Activated CD4-positive, alpha-beta T cell treated with anti-CD3 and anti-CD28 coated beads for 36 hours (primary cell): ENCODE measurements at places on chromosomes 6 and 20.

GRCh38 chr6:144653885-144654505 lies 368.9 kb downstream of the UTRN start:
- no peak for DNase-seq

DNA sequence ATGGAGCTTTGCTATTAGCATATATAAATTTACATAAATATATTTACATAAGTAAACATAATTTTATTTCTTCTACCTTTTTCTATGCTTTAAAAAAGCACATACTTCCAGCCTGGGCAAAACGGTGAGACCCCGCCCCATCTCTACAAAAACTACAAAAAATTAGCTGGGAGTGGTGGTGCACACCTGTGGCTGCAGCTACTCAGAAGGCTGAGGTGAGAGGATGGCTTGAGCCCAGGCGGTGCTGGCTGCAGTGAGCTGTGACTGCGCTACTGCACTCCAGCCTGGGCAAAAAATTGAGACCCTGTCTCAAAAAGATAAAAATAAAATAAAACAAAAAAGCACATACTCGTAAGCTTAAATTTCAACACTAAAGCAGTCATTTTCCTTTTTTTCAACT lies 30.3 kb downstream of the ELOVL5 start:
- DNase-seq: no peak

DNA sequence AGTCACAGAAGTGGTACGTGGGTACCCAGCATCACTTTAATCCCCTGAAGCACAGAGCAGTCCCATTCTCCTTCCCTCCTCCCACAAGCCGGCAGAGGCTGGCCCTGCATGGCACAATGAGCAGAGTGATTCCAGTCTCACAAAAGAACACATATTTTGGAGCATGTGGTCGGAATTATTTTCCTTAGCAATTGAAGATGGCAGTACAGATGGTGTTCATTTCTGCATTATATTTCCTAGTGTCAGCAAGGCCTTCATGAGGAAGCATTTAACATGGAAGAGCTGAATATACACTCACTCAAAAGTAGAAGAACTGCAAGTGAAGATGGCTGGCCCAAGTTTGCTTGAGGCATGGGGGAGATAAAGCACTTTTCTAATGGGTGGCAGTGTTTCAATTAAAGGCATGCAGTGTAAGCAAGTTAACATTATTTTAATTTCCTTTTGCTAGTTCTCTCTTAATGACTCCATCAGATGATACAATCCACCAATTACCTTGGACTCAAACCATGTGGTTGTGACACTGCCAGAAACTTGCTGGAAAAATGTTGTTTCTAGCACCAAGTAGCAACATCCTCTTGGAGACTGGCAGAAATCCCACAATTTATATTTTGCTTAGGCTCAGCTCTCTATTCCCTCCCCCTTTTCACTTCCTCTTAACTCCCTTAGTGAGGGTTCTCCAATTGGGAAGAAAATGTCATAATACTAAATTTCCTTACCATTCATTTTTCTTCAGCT lies 74.4 kb downstream of the ARHGAP18 start:
- DNase-seq: no peak

DNA sequence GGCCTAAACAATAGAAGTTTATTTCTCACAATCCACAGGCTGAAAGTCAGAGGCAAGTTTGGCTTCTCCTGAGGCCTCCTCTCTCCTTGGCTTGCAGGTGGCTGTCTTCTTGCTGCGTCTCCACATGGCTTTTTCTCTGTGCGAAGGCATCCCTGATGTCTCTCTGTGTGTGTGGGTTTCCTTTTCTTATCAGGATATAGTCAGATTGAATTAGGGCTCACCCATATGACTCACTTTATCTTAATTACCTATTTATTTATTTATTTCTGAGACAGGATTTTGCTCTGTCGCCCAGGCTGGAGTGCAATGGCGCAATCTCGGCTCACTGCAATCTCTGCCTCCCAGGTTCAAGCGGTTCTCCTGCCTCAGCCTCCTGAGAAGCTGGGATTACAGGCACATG lies 30.7 kb downstream of the LINC00237 start:
- no peak for DNase-seq

- DNase-seq: no peak
These were observed 44.8 kb downstream of the POPDC3 start for GRCh38 chr6:105135056-105135455.

DNA sequence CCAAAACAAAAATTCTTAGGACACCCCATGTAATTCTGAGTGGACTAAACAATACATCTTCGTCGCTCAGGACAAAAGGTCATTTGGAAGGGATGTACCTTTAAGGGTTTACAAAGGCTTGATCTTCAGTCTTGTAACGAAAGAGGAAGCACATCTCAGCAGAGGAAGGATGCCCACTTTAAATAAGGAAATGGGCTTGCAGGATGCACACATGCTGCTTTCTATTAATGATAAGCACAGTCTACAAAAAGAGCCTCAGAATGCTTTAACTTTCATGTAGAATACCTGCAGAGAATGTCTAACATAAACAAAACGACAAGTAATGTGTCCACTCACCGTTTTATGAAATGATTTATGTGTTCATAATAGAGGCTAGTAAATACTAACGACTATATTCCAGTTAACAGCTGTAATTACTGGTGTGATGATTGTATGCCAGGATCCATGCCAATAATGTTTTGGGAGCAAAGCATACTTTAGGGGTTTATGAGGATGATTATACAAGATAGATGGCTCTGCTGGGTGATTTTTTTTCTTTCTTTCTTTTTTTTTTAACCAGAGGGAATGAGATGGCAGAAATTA lies 216.9 kb downstream of the GMDS start:
- no peak for DNase-seq

- DNase-seq: no peak
These were observed 75.8 kb upstream of the MRPS10 start for GRCh38 chr6:42293386-42293977.

DNA sequence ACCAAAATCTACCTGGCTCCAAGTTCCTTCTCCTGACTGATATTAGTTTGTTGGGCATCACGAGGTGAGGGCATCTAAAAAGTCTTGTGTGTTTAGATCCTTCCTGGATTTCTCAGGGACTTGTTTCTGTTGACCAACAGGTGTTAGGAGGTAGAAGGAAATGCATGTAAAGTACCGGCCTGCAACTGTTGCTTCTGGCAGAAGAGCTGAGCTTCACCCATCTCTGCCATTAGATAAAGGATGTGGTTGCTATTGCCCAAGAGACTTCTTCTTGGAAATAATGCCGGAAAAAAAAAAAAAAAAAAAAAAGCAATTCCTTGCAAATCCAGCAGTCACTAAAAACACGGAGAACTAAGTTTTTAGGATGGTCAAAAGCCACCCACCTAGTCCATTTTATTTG lies 303.1 kb downstream of the CDH26 start:
- DNase-seq: no peak

DNA sequence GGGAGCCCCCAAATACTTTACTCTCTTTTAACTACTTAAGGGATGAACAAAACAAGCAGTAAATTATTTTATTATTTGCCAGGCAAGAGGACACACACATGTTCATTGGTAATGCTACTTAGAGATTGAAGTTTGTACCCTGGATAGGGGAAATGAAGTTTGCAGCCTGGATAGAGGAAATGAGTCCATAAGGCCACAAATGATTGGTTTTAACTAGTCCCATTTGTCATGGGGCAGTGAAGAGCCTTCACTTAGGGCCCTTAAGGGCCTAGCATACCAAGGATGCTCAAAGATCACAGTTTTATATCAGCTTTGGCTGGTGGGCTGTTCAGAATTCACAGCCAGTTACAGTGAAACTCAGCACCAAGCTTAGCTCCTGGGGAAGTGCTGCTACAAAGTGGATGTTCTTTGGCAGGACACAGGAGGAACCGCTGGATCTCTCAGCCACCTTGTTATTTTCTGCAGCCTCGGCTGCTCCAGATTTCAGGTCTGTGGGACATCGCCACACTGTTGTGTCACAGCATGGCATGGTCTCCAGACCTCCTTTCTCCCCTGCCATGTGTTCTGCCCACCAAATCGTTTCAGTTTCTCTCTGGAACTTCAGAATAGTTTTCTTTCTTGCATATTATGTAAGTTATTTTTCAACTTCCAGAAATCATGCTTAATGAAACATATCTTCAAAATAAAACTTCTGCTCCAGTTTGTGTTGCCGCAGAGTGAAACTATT lies 41.8 kb downstream of the NCOA7 start:
- DNase-seq: no peak

GRCh38 chr20:47088335-47088734 lies 193.7 kb downstream of the EYA2 start:
- DNase-seq: no peak

DNA sequence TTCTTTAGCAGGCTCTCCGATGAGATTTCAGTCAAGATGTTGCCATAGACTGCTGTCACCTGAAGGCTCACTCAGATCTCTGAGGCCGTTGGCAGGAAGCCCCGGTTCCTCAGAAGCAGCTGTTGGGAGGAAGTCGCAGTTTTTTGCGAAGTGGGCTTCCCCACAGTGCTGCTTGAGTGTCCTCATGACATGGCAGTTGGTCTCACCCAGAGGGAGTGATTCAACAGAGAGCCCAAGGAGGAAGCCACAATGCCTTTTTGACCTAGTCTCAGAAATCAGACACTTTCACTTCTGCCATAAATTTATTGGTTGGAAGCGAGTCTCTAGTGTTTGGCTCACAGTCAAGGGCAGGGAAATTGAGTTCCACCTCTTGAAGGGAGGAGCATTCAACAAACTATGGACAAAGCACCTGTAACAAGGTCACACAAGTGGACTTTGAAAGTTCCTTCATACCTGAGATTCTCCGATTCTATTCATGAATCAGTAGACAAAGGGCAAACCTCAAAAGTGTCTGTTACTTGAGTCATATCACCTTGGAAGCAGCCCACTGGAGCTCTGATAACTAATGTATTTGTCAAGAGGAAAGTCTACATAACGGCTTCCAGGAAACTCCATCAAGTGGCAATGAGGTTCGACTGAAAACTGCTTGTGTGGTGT lies 208.3 kb downstream of the TASP1 start:
- peak; percentile 57 for DNase-seq

DNA sequence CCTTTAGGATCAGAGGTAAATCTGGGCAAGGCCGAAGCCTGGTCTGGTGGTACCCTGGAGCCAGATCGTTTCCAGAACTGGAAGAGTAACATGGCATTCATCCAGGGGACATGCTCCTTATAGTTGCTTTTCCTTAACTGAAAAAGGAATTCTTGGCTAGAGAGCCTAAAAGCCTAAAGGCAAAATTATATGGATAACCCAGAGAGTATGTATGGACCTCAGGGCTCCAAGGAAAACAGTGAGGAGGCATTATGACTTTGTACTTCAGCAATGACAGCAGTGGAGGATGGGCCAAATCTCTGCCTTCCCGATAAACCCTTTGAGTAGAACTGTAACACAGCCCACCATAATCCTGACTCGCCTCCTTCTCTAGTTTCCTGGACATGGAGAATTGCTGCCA lies 29.3 kb downstream of the ARHGAP18 start:
- DNase-seq: no peak

GRCh38 chr20:51888291-51888690 lies 86.0 kb upstream of the SALL4 start:
- no peak for DNase-seq

DNA sequence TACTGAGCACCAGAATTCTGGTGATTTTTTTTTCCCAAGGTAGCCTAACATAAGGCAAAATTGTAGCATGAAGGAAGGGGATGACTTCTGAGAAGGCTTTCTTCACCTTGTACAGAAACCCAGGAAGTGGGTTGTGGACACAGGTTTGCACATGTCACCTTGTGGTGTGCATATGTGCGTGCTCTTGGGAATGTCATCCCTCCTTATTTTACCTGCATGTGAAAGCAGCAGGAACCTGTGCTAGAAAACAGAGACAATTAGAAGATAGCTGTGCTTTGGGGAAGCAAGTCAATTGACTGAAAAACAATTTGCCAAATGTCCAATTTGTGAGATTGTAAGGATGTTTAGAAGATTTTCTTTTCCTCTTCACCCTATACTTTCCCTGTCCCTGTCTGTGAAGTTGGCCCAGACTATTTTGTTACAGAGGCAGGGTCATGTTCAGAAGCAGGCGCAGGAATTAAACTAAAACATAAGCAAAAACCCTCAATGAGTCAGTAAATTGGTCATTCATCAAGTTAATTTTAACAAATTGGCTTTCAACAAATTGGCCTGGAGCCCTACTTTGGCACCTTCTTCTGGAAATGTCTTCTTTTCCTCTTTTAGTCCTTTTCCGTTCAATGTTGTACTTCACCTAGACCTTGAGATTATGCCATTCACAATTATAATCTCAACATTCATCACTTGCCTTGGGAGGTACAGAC lies 261.2 kb downstream of the ADGB start:
- DNase-seq: no peak

- no peak for DNase-seq
These were observed 96.9 kb downstream of the RFX6 start for GRCh38 chr6:116973976-116974375.

- no peak for DNase-seq
These were observed 21.0 kb upstream of the IFNGR1 start for GRCh38 chr6:137240168-137240567.

DNA sequence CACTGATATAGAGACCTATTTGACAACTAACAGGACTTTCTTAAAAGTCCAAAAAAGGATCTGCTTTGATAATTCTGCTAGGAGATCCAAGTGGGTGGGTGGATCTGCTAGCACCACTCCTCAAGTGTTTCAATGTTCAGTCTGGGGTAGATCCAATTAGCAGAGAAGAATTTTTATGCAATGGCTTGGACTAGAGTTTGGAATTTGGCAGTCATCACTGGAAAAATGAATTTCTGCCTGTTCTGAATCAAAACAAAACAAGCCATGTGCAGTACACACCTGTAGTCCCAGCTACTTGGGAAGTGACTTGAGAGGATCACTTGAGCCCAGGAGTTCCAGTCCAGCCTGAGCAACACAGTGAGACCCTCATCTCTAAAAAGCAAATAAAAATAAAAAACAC lies 12.6 kb upstream of the GNMT start:
- no peak for DNase-seq

- no peak for DNase-seq
These were observed 162.0 kb downstream of the PREX1 start for GRCh38 chr20:48665785-48666184.

DNA sequence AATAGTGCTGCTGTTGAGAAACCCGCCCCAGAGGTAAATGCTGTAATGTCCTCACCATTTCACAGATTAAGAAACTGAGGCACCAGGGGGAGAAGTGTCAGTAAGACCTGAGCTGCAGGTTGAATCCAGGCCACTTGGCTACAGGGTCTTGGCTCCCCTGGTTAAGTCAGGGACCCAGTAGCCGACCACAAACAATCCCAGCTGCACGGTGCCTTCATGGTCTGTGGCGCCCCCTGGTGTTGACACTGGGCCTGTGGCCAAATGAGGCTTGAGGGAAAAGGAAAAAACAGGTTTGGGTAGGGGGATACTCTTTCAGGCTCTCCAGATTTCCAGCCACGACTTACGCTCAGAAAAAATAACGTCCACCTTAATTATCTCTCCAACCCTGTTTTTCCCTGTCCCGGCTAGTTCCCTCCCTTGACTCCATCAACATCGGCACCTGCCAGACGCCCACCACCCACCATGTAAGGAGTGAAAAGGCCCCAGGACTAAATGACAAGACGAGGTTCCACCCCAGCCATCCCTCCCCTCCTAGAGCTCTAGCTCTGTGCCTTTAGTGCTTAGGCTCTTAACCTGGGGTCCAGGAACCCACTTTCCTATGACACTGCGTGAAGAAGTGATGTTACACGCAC lies 47.7 kb upstream of the POLR1H start:
- peak; percentile 67 for DNase-seq
